Activated CD4-positive, alpha-beta T cell treated with anti-CD3 and anti-CD28 coated beads, Interleukin-2, amount 50 U/mL, for 4 hours (primary cell): ENCODE measurements at places on chromosomes 4 and X.

DNA sequence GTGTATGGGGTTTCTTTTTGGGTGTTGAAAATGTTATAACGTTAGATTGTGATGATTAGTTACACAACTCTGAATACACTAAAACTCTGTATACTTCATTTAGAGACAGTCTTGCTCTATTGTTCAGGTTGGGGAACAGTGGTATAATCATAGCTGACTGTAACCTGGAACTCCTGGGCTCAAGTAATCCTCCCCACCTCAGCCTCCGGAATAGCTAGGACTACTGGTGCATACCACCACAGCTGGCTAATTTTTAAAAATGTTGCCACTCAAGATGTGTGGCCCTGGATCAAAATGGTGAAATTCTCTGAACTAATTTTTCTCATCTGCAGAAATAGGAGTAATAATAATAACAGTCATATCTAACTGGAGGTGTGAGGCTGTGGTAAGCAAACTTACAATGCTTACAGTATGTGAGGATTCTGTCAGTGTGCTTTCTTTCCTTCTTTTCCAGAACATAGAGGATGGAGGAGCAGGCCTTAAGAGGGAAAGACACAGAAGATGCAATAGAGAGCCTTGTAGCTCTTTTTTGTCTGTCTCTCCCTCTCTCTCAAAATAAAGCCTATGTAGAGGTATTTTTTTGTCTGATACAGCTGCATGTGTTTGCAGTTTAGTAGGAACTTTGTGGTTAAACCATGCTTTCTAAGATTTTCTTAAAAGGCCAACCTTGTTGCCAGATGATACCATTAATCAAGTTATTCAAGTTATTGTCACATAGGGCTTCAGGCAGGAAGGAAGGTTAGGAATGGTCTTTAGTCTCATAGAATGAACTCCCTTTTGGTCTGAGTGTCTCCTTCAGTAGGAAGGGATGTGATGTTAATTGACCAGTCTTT, 7.5 kb downstream of the ADD1 start:
- no peak for DNase-seq

DNA sequence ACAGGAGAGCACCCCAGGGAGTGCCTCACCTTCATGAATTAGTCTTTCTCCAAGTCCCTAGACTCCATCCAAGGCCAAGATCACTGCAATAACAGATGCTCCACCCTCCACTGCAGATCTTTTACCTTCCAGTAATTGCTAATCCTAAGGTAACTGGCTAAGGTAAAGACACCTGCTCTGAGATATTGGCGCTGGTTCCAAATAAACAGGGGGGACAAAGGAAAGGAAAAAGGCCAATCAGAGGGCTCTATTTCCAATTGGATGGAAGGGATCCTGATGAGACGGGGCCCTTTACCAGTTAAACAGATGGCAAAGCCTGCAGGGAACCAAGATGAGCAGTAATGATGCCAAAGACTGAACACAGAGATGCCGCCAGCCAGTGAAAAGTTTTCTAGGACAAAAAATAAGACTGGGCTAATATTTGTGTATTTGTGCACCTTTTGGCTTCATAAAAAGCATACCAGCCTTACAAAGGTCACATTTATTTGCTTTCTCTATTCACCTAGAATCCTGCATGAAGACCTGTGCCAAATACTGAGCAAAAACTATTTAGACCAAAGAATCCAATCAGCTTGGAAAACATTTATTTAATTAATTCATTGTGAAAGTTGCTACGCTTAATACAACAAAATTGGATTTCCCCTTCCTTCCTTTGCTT, 148.5 kb downstream of the PPP3CA start:
- DNase-seq: no peak

DNA sequence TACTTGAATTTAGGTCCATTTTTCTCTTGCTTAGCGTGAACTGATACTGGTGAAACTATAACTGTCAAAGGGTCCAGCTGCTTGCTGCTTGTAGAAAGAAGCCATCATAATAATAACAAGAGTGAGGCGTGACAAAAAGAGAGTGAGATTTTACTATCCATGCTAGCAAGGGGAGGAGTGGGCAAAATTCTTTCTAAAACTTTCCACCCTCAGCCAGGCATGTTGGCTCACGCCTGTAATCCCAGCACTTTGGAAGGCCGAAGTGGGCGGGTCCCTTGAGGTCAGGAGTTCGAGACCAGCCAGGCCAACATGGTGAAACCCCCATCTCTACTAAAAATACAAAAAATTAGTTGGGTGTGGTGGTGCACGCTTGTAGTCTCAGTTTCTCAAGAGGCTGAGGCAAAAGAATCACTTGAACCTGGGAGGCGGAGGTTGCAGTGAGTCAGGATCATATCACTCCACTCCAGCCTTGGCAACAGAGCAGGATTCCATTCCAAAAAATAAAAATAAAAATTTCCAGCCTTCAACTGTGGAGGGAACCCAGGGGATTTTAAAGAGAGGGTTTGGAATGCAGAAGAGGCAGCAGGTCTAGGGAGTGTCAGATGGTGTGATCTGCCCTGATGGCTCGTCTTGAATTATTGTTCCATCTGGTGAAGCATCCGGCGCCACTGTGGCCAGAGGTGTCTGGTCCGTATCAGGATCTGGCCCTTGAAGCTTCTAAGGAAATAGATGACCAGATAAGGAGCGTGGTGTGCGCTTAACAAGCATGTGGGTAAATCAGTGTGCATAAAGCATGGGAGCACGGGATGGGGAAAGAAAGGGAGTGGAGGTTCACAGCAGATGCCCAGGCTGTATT, 51.8 kb downstream of the LRP2BP start:
- DNase-seq: no peak

DNA sequence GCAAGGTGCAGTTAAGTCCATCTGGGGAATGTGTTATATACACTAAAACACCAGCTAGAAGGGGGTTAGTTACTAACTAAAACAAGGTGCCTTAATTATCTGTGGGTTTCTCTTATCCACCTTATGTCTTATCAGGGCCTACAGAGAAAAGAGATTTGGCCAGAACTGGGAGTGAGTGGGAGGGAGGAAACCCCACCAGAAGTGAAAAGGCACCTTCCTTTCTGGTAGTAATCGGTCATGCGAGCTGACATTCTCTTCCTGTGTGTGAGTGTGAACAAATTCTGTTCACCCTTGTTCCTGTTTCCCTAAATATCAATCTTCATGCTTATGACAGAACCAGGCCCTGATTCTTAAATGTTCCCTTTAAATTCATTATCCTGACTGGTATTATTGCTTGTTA, 43.5 kb downstream of the SRPX2 start:
- no peak for DNase-seq
